ENCODE measurements at places on chromosomes 12 and 14.
A peak's percentile ranks its signal among the peaks of the same experiment; 100 is the strongest.

- no peak for DNase-seq
These were observed 21.2 kb downstream of the HDAC7 start for GRCh38 chr12:47798382-47798948.

DNA sequence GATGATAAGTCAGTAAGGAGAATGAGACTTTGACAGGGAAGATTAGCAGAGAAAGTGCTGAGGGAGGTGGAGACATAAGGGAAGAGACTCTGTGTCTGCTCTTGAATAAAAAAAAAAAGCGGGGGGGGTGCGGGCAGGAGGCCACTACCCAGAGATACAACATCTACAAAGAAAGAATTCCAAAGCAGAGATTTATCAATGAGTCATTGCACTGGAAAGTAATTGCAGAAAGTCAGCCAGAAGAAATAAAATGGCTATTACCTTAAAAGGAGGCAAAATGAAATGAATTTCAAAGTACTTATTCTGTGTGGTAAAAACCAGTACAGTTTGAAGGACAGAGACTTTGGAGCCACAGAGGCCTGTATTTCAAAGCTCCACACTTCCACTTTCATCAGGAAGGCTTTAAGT, 267.1 kb upstream of the PRKD1 start:
- no peak for DNase-seq

GRCh38 chr12:77493302-77494168, 337.2 kb upstream of the NAV3 start:
- DNase-seq = no peak

- DNase-seq = no peak
These were observed 43.9 kb downstream of the TTC9 start for GRCh38 chr14:70685474-70686197.

GRCh38 chr12:54977857-54978256, 6.7 kb downstream of the TESPA1 start:
- no peak for DNase-seq

DNA sequence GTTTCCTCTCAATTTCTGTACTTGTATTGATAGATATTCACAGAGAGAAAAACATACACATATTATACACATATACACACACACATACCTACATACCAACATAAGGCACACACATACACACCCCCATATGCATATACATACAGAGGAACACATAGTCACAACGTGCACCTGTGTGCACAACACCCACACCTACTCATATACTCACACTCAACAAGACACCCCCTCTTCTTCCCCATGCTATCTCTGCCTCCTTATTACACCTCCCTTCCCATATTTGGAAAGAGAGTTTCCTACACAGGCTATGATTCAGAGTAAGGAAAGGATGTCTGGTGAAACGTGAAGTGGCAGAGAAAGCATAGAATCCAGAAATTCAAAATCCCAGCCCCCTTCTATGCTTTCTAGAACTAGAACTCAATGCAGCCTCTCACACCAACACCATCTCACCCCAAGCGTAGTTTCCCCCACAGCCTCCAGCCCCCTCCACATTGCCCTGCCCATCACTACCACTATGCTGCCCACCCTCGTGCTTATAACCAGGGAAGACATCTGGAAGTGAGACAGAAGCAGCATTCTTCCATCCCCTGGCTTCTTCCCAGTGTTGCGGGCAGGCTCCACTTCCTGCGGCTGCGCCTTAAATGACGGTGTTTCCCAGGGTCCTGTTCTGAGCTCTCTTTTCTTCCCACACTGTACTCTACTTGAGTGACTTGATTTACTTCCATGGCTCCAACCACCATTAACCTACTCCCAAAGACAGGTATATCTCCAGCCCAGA, 2.4 kb downstream of the RNASE8 start:
- DNase-seq = no peak

GRCh38 chr14:92105073-92105892, 1.1 kb downstream of the ATXN3 start:
- no peak for DNase-seq

- DNase-seq = no peak
These were observed 19.1 kb downstream of the BBS10 start for GRCh38 chr12:76329159-76329558.

GRCh38 chr12:30836656-30837445, 82.1 kb upstream of the CAPRIN2 start:
- DNase-seq = no peak

GRCh38 chr12:62763312-62763711, 171.6 kb downstream of the PPM1H start:
- DNase-seq = no peak

DNA sequence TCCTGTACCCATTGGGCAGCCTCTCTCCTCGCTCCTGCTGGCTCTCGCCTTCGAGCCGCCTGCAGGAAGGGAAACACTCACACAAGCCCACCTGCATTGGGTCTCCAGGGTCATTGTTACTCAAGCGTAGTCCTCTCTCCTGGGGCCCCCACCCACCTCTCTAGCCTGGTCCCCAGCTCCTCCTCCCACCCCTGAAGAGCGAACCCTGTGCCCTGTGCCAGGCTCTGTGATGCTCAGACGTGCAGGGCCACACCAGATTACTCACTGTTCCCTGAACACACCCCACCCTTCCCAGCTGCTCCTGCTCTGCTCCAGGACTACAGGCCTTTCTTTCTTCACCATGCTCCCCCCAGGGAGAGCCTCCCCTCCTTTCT, 88.1 kb downstream of the NINJ2 start:
- DNase-seq = no peak

DNA sequence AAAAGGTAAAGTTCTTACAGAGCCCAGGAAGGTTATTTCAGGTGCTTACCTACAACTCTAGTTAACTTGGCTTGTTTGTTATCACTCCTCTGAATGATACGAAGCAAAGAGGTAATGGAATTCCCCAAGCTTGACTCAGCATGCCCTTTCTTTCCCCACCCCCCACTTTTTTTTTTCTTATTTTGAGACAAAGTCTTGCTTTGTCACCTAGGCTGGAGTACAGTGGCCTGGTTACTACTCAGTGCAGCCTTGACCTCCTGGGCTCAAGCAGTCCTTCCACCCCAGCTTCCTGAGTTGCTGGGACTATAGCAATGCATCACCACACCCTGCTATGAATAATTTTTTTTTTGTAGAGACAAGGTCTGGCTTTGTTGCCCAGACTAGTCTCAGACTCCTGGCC, 17.1 kb upstream of the YBX3 start:
- DNase-seq = no peak

- no peak for DNase-seq
These were observed 10.4 kb downstream of the BEST3 start for GRCh38 chr12:69688471-69689427.

DNA sequence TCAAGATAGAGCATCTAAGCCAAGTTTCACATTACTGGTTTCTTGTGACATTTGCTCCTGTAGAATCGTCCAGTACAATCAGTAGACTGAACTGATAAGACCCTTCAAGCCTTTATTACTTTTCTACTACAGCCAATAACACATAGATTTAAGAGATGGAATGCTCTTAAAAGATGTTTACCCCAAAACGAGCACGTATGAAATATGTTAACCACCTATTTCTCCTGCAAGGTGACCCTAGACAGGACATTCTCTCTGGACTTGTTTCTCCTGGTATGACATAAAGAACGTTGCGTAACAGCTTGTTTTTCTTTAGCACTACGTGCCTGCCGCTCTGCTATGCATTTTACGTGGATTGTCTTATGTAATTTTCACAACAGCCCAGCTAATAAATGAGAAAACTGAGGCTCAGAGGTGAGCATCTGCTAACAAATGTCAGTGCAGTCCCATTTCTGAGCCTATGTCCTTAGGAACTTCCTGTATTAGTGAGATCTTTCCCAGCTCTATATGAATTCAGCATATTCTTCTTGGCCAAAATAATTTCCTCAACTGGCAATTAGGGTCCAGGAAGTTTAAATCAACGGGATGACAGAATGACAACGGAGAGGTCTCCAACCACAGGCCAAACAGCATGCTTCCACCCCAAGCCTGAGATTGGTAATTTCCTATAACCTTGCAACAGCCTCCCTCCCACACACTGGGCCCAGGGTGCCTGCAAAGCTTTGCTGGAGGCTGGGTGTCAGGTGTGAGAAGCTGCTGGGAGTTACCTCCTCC, 3.7 kb downstream of the NFKBIA start:
- DNase-seq = no peak

DNA sequence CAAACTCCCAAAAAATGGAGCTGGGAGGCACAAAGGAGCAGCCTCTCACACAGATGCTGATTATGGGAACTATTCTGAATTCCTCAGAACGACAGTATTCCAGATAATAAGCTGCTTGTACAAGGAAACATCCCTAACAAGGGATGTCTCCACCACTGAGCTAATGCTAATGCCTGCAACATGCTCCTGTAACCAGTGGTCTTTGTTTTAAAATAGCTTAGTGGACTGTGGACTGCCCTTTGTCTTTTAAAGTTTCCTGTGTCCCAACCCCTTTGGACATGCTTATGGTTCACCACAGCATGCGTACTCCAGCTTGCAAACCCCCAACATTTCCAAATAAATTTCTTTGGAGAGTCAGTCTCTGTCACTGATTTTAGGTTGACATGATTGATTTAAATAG, 16.4 kb upstream of the PITPNM2 start:
- no peak for DNase-seq

- DNase-seq = no peak
These were observed 44.0 kb downstream of the DLK1 start for GRCh38 chr14:100770605-100771120.

DNA sequence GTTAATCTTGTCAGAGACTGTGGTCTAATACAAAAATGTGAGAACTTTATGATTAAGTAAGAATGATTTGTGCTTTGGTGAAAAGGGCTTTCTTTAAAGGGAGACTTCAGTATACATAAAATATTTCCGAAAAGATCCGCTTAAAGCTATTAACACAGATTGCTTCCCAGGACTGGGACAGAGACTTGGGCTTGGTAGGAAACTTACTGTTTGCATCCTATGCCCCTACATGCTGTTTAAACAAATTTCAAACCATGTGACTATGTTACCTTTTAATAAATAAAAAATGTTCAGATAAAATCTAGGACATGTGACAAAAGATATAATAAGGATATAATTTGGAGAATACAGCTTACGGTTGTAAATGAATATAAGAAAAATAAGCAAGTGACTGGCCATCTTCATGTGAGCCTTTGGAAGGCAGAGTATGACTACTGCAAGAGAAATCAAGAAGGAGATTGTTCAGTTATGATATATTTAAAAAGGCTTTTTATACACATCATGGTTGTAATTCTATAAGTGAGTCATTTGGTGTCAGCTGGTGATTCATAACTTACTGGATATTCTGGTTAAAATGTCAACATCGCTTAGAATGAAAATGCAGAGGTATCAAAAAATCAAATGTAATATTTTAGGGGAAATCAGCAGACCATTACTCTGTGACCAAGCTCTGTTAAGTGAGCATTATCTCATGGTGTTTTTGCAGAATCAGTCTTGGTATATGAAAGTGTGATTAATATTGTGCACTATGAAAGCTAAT, 234.7 kb upstream of the E2F7 start:
- DNase-seq = no peak

DNA sequence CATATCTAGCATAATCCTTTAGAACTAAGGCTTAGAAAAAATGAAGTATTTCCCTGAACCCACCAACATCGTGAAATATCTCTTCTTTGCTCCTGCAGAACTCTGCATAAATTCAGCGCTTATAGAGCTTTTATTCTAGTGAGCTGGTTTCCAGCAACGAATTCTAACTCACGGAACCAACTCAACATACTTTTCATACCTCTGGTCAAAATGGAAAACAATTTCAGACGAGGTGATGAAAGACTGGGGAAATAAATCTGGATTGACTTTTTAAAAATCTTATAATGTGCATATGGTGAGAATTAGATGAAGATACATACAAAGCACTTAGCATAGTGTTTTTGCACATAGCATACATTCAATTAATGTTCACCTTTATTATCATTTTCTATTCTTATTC, 62.6 kb upstream of the BBS10 start:
- no peak for DNase-seq

GRCh38 chr12:13816394-13816793, 165.0 kb downstream of the GRIN2B start:
- DNase-seq = no peak

DNA sequence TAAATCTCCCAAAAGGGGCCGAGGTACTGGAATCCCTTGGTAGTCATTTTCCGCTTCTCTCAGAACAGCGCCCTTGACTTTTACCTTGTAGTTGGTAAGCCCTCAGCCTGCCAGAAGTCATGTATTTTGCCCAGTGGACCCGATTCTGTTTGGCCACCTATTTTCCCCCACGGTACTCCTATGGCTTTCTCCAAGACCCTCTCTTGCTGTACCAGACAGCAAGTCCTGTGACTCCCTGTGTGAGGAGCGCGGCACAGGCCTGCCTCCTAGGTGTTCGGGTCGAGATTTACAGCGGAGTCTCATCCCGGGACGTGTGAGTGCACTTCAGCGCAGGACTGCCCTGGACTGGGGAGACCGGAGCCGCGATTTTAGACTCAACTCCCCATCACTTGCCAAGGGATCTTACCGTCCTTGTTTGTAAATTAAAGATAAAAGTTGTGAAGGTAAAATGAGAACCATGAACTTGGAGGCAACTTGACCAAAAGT, 1.1 kb upstream of the MBD6 start:
- DNase-seq = peak; percentile 33

- DNase-seq = no peak
These were observed 41.3 kb downstream of the VRK1 start for GRCh38 chr14:96838449-96838848.

GRCh38 chr12:75720812-75721641, 209.6 kb upstream of the KRR1 start:
- no peak for DNase-seq

GRCh38 chr14:37810094-37810801, 214.8 kb downstream of the TTC6 start:
- DNase-seq = no peak

- no peak for DNase-seq
These were observed 955 bp upstream of the FITM1 start for GRCh38 chr14:24129410-24129998.

DNA sequence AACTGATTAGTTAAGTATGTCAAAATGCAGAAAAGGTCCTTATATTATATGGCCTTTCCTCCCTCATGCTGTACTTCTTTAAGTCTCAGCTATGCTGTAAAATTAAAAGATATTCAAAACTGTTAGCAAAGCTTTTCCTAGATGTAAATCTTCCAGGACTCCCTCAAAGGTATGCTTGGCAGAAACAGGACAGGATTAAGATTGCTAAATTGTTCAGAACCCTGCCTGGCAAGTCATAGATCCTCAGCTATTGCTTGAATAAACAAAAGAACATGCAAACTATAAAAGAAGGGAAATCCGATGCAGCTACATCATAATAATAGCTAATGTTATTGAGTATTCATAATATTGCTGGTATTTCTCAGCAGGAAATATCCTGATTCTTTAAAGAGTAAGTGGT, 322.6 kb downstream of the CCDC91 start:
- no peak for DNase-seq

- peak; percentile 33 for DNase-seq
These were observed 108.5 kb downstream of the ARF6 start for GRCh38 chr14:50001151-50001998.

DNA sequence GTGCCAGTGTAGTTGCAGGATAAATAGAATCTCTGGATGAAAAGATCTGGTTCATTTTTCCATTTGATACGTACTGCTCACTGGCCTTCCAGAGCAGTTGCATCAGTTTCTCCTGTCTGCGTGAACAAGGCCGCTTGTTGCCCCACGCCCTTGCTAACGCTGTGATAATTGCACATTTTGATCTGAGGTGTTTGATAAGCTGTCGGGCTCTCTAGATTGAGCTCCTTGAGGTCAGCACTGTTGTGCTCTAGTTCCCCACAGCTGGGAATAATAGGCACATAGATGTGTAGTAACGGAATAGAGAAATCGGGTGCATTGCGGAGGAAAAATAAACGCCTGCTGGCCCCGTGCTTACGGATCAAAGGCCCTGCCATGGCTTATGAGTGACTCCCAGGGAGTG, 42.8 kb upstream of the TRAF3 start:
- DNase-seq = no peak

GRCh38 chr12:131000000-131000486, 46.3 kb downstream of the ADGRD1 start:
- no peak for DNase-seq

Measured in NCI-H510A (cell line).